NCI-H1105 (cell line): ENCODE measurements at places on chromosomes 3 and 15.

DNA sequence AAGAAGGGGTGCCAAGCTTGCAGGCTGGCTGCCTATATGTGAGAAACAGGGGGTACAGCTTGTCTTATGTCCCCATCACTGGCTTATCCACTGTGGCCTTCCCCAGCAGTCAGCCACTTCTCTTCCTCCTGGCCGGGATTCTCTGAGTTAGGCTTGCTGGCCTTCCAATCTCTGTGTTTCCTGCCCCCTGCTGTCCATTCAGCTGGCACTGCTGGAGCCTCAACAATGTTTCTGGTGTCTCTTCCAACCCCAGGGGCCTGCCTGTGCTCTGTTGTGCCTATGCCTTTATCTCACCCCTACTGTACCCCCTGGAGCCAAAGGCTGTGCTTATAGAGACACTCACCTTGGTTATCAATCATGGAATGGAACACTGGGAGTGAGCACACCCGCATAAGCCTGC lies 36.5 kb downstream of the ANAPC13 start:
- DNase-seq = peak; percentile 42

DNA sequence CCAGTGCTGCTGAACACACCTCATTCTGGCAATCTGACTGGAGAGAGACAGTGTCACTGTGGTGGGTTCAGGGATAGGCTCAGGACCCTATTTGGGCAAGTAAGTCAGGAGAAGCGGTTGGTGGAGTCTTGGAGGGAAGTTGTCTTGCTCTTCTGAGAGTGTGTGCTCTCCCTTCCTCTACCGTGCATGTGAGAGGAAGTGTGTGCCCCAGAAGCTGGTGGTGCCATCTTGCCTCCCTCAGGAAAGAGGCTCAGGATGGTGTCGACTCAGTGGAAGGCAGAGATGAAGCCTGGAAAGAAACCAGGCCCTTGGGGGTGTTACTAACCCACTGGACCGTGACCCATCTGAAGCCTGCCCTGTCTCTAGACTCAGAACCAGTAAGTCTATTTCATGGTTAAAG lies 6.8 kb upstream of the RARRES1 start:
- DNase-seq = no peak

- no peak for DNase-seq
These were observed 12.9 kb downstream of the SUMF1 start for GRCh38 chr3:4454142-4454541.

DNA sequence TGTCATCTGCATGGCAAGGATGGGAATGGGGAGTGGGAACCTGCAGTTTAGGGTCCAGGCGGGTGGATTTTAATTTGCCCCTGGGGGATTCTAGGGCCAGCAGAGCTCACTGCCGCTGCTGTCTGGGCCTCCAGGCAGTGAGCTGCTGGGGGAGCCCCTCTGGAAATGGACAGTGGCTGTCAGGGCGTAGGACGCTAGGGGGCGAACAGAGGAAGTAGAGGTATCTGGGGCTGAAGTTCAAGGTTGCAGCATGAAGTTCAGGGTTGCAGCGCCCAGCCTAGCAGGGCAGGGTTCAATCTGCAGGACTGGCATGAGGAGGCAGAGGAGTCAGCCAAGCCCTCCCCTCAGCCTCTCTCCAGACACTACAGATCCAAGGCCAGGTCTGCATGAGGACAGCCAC lies 49.5 kb downstream of the APBA2 start:
- no peak for DNase-seq

- DNase-seq = no peak
These were observed 110.2 kb downstream of the RORA start for GRCh38 chr15:61118885-61119284.

DNA sequence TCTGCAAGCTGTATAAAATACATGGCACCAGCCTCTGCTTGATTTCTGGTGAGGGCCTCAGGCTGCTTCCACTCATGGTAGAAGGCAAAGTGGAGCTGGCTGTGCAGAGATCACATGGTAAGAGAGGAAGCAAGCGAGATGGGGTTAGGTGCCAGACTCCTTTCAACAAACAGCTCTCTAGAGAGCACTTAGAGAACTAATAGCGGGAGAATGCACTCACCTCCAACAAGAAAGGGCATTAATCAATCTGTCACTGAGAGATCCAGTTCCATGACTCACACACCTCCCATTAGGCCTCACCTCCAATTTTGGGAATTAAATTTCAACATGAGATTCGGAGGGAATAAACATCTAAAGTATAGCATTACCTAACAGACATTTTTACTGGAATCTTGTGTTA lies 644.1 kb upstream of the ARRDC4 start:
- DNase-seq = no peak

GRCh38 chr15:77187751-77188464 lies 117.0 kb upstream of the TSPAN3 start:
- no peak for DNase-seq
